ENCODE measurements at places on chromosomes 6 and 20. TPM values are rescaled to one million over a fixed set of nuclear protein-coding genes. Genes with fewer than 3 reads are reported as not detected.

Gene TDP2
- polyA plus RNA-seq, result 67.4 TPM

Gene SNRPB
- polyA plus RNA-seq, result 145 TPM

Gene CGA
- polyA plus RNA-seq, result not detected

Gene RAET1G
- polyA plus RNA-seq, result 1.3 TPM

Gene ULBP2
- polyA plus RNA-seq, result 0.67 TPM

Gene TCP1
- polyA plus RNA-seq, result 266 TPM

Gene DEFB132
- polyA plus RNA-seq, result not detected

Gene SPATS1
- polyA plus RNA-seq, result not detected

Gene THBD
- polyA plus RNA-seq, result 6.2 TPM

Gene BMP2
- polyA plus RNA-seq, result 23.2 TPM

Gene CCN5
- 0.10 TPM for polyA plus RNA-seq

Gene SGK2
- polyA plus RNA-seq, result 51.4 TPM

Gene PRL
- not detected for polyA plus RNA-seq

GRCh38 chr6:39347906-39348585, 25.5 kb upstream of the KCNK16 start:
- peak; percentile 61 for DNase-seq

DNA sequence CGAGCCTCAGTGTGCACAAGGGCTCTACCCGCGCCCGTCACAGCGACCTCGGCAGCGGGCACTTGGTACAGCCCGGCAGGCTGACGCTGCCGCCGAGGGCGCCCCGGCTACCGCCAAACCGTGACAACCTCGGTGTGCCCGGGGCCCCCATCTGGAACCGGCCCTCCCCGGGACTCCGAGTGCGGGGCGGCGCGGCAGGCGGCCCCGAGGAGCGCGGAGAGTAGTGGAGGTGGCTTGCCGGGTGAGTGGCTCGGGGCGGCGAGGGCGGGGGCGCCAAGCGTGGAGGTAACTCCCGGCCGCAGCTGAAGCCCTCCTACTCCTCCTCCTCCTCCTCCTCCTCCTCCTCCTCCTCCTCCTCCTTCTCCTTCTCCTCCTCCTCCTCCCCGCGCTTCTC, at the start of gene ISM1:
ISM1 (plus strand) TSS at position 371 of the 394 bp plus-strand sequence. CDS start 503 bp downstream, outside the sequence.
- no peak for DNase-seq

DNA sequence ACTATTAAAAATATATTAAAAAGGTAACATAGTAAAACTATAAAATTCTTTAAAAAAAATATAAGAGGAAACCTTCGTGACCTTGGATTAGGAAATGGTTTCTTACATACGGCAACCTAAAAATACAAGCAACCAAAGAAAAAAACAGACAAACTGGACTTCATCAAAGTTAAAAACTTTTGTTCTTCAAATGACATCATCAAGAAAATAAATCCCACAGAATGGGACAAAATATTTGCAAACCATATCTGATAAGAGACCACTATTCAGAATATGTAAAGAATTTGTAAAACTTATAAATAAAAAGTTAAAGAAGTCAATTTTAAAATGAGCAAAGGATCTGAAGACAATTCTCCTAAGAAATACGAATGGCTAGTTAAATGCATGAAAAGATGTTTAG, 110.0 kb downstream of the ATG5 start:
- DNase-seq, result no peak

DNA sequence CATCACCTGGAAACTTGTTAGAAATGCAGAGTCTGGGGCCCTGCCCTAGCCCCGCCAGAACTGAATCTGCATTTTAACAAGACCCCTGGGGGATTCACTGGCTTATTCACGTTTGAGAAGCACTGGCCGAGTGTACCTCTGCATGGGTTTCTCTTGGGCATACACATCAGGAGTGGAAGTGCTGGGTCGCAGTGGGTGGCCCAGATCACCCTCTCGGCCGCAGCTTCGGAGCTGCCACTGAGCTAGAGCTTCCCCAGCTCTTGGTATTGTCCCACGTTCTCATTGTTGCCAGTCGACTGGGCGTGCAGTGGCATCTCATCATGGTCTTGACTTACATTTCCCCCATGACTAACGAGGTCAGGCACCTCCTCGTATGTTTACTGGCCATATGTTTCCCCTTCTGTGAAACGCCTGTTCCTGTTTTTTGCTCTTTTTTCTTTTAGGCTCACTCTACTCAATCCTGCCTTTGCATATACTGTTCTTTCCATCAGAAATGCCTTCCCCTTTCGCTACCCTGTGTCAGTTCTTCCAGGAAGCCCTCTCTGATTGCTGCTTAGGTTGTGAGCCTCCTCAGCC, 3.0 kb upstream of the DLGAP4 start:
- DNase-seq, result no peak

- no peak for DNase-seq
These were observed 455.3 kb downstream of the HACE1 start for GRCh38 chr6:104404377-104404776.

DNA sequence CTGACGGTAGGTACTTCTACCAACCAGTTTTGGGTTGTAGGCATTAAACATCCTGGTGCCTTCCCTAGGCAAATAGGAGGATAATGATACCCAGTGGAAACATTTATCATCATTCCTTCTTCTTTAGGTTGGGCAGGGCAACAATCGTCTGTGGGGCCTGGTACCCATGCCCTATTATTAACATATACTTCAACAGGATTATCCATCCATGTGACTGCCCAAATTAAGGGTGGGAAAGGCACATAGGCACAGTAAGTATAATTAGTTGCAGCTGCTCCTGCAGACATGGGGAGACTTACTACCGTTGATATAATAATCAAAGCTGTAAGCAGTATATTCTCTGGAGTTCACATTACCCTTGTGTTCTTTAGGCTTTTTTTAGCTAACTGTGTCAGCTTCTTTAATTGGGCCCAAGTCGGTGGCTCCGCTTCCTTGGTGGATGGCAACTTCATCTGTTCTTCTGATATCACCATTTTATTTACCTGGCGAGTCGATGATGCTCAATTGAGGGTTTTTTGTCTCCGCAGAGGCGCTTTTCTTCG, 16.8 kb downstream of the RPL7L1 start:
- no peak for DNase-seq

- peak; percentile 58 for DNase-seq
These were observed 60.0 kb upstream of the BTN3A2 start for GRCh38 chr6:26304797-26305640.

- no peak for DNase-seq
These were observed 63.6 kb downstream of the F13A1 start for GRCh38 chr6:6256886-6257285.

GRCh38 chr6:27893836-27894807, 18.1 kb downstream of the OR2B2 start:
- DNase-seq, result peak; percentile 94

DNA sequence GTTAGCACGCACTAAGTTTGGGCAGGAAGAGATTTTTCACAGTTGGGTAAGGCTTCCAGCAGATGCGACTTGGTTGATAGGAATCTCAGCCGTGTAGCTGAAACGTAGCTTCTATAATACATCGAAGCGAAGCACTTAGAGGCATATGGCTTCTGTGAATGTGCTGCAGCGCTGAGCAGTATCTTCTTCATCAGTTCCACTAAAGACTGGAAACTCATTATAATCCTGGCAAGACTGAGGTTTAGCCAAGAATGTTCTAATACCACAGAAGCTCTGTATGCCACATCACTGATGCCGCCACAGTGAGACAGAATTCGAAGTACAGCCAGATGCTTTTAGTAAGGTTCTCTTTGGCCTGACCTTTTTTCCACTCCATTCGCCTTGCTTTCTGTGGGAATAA, 680.2 kb upstream of the AGPAT4 start:
- DNase-seq, result no peak

- no peak for DNase-seq
These were observed 35.1 kb downstream of the SGK1 start for GRCh38 chr6:134282816-134283215.

- no peak for DNase-seq
These were observed 176.7 kb upstream of the BTBD3 start for GRCh38 chr20:11740975-11741374.

- no peak for DNase-seq
These were observed 60.4 kb downstream of the COL19A1 start for GRCh38 chr6:69926745-69927144.

DNA sequence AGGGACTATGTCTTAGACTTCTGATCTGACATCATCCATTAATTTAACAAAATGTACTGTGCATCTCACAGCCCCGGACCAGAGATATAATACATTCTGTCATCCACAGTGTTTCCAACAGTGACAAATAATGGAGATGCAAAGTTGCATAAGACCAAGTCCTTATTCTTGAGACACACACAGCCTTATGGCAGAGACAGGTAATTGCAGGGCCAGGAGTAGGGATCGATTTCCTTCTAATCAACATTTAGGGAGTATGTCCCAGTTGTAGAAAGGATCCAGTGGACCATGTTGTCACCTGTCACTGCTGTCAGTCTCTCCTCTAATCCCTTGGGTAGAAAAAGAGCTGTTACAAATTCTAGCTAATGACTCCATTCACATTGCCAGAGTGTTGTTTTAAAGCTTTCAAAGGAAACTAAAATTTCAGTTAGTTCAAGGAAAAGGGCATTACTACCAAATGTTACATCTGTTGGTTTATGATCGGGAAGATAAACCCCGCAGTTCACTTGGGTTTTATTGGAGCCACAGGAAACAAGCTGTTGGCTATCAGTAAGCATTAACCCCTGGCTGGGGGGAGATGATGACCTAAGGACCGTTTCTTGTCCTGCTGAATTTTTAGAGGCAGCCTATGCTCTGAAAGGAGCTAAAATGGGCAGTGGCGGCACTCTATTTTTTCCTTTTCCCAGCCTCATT, 111.4 kb upstream of the ATXN1 start:
- no peak for DNase-seq

DNA sequence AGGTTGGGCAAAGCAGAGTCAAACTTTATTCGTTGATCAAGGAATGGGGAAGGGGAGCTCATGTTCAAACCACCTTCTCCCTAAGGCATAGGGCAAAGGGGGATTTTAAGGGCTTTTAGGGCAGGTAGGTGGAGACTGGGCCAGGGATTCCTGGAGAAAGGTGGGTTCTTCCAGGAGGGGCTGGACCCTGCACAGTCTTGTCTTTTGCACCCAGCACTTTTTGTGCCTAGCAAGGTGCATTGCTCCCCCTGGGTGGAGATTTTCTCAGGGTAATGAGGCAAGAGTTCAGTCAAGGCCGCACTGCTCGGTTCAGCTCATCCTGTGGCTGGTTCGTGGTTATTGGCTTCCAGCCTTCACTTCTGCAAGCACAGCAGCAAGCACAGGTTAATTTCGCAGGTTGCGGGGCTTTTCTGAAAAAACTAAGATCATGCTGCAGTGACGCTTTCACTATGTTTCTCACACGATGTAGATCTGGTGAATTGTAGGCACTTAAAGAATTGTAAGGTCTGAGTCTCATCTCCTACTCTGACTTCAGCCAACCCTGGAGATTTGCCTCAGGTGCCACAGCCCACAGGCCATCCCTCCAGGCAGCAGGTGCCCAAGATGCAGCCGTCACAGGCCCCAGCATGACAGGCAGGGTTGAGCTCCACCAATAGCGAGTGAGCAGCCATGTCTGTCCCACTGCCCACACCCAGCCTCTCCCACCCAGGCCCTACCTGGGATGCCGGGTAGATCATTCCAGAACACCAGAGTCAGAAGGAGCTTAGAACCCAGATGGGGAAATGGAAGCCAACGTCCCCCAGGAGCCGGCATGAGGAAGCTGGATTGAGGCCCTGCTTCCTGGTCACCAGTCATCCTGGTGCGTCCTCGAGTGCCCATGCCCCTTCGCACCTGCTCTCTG, 37.1 kb downstream of the SUN5 start:
- DNase-seq, result no peak

- DNase-seq, result peak; percentile 49
These were observed 2.1 kb upstream of the RBM38 start for GRCh38 chr20:57388953-57389694.

GRCh38 chr6:127924031-127924430, 23.2 kb upstream of the THEMIS start:
- DNase-seq, result no peak

DNA sequence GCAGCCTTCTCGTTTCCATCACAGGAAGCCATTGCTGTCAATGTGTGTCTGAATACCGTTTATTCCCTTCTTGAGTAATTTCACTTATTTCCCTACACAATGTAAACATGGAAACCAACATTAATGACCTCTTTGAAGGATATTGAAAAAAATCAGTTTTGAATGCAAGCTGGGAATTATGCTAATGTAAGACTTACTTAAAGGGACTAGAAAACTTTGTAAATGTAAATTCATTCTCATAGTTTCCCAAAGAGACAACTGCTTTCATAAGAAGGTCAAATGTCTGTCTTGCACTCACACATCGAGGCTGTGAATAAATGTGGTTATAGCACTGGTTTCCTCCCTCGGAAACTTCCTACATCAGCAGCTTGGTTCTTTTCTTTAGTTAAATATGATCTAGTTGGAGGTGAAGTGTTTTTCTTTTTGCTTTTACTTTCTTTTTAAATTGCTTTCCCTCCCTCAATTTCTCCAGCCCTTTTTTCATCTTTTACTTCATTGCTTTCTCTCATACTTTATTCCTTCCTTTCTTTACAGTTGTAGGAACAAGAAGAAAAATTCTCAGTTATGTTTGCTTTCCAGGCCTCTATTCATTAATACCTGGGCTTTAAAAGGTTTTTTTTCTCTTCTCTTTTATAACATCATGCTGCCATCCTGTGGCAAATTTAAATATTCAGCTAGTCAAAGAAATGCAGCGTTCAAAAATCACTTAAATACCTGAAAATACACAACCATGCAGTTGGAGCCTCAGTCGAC, 108.3 kb downstream of the TNFAIP3 start:
- no peak for DNase-seq

DNA sequence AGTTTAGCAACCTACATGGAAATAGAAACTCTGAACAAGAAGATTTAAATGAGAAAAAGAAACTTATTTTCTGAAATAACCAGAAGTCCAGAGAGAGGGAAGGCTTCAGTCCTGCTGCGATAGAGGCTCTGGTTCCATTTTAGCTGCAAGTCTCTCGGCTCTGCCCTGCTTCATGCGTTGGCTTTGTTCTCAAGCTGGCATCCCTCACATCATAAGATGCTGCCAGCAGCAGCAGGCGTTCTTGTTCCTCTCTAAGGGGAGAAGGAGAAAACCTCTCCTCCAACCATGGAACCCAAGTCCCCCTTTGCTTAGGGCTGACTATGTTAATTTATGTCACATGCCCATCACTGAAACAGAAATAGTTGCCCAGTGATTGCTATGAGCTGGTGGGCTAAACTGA, 46.4 kb upstream of the PMEPA1 start:
- no peak for DNase-seq

DNA sequence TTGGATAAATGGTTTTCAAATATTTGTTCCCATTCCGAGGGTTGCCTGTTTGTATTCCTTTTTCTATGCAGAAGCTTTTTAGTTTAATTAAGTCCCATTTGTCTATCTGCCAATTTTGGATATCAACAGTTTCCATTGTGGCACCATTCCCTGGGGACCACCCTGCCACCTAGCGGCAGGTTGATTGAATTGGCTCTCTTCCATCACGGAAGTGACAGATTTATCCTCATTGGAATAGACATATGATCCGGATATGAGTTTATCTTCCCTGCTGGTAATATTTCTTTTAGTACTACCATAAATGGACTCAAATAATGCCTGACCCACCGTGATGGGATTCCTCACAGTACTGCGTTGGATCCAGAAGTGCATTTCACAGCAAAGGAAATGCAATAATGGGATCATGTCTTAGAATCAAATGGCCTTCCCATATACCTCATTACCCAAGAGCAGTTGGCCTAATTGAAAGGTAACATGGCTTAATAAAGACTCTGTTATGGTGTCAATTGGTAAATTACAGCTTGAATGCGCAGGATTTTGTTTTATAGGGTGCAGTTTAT, 327.0 kb downstream of the BMP2 start:
- DNase-seq, result no peak

- no peak for DNase-seq
These were observed 447.3 kb upstream of the GJE1 start for GRCh38 chr6:141685416-141685815.

Data from right renal pelvis (tissue), 4 donors.